Astrocyte (in vitro differentiated cells and primary cell): ENCODE measurements at places on chromosomes 11 and 22.

DNA sequence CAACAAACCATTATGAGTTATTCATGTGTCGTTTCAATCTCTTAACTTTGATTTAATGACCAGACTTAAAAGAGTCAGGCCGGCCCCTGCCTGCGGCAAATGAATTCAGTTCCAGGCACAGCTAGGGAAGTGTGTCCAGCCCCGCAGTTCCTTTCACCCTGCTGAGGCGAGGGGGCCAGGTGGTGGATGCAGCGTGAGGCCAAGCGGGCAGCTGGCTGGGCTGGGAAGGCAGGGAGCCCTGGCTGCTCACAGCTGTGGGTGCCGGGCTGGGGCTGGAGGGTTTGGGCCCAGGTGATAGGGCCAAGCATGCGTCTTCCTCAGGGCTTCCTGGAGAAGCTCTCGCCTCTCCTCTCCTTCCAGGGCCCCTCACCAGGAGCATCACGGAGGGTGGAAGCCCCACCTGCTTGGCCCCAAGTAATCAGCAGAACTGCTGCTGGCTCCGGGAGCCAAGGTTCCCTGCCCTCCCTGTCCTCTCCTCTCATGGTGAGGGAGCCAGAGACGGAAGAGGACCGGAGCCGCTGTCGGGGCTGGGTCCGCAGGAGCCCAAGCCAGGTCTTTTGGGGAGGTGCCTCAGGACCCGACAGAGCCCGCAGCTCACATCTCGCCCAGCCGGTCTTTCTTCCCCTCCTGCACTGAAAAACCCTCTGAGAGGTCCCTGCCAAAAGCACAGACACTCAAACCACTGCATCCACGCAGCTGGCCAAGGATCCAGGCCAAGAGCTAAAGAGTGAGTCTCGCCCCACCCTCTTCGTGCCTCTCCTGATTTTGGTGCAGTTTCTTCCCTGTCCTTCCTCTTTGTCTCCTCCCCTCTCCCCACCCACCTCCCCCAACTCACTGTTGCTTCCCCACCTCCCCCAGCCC is 97.0 kb downstream of the ST3GAL4 start:
- DNase-seq = no peak

GRCh38 chr11:108666373-108666772 is 1.5 kb downstream of the DDX10 start:
- DNase-seq = no peak

- no peak for DNase-seq
Observed at GRCh38 chr11:613369-613968, 2.3 kb downstream of the IRF7 start.

- no peak for DNase-seq
Observed at GRCh38 chr22:25744694-25745093, 2.7 kb downstream of the MYO18B start.

DNA sequence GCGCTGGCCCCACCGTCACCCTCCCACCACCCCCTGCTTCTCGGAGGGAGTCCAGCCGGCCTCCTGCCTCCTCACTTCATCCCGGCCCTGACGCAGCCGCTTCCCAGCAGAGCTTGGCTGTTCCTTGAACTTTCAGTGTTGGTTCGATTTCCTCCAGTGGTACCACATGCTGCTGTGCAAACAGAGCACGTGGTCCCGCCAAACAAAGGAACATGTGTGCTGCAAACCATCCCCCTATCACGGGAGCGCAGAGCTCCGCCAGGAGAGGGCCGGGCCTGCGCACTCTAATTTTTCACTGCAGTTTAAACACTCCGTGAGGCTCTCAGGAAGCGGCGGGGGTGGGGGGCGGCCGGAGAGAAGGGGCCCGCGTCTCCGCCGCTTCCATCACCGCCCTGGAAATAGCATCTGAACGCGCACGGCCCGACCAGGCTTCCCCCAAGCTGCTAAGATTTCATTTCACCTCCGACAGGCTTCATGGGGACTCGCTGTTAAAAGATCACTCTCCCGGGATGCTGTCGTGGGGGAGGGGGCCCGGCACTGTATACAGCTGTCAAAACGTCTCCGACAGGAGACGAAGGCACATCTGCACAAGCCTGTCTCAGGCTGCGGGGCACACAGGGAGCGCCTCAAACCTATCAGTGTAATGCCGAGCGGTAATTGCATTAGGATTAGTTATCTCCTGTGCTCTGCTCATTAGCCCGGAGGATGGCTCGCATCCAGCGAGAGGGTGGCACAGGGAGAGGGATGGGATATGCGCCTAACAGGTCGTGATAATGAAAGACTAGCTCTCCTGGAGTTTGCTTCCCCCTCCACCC is 269.9 kb upstream of the SORL1-AS1 start:
- DNase-seq = peak; percentile 95

DNA sequence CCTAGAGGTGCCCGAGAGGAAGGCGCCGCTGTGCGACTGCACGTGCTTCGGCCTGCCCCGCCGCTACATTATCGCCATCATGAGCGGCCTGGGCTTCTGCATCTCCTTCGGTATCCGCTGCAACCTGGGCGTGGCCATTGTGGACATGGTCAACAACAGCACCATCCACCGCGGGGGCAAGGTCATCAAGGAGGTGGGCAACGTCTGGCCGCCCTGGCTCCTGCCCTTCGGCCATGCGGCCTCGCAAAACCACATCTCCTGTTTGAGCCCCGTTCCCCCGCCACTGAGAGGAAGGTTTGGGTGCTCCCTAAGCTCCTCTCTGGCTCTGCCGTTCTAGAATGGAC is 3.4 kb downstream of the SLC17A6 start:
- no peak for DNase-seq

GRCh38 chr11:65560555-65561418 is 2.6 kb upstream of the LTBP3 start:
- peak; percentile 80 for DNase-seq

- peak; percentile 27 for DNase-seq
Observed at GRCh38 chr11:111718859-111719258, 47.3 kb downstream of the PPP2R1B start.

- DNase-seq = no peak
Observed at GRCh38 chr11:59756845-59757244, 1.7 kb downstream of the STX3 start.

- DNase-seq = no peak
Observed at GRCh38 chr11:61339490-61339878, 6.5 kb downstream of the TKFC start.

DNA sequence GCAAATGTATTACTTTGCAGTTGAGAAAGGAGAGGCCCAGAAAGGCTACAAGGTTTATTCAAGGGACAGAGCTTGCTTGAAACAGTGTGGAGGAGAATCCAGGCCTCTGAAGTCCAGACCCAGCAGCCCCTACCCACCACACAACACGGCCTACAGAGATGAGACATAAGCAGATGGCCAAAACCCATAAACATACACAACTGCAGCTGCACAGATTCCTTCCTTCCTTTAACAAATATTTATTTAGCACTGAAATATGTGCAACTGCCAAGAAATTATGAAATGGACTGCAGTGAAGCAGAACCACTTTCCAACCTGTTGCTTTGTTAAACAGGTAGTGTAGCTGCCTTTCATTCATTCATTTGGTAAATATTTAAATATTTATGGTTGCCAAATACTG is 122.3 kb downstream of the SPATA19 start:
- no peak for DNase-seq

GRCh38 chr22:42022162-42022847 is 23.7 kb downstream of the WBP2NL start:
- no peak for DNase-seq

GRCh38 chr11:882596-882995 is 28.0 kb downstream of the CHID1 start:
- DNase-seq = no peak

GRCh38 chr11:71173709-71174108 is 78.7 kb downstream of the SHANK2 start:
- DNase-seq = no peak

- no peak for DNase-seq
Observed at GRCh38 chr11:128894286-128894681, 3.1 kb downstream of the KCNJ5 start.

- DNase-seq = no peak
Observed at GRCh38 chr11:12792018-12792417, 117.8 kb downstream of the TEAD1 start.

- DNase-seq = peak; percentile 49
Observed at GRCh38 chr11:4095509-4096230, 1.1 kb downstream of the RRM1 start.

DNA sequence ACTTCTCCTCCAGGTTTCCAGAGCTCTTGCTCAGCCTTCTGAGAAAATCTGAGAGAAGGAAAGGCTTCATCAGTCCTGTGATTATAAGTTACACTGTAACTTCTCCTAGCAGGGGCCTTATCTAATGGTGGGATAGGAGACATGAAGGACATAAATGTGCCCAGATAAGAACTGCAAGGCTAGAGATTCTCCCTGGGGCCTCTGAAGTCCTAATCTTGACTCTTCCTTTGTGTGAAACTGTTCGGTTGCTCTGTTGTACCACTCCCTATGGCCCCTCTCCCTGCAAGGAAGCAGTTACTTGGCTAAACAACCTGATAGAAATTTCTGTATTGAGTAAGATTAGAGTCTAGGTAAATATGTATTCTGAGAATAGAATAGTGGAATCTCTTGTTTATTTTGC is 780.9 kb downstream of the ETS1 start:
- no peak for DNase-seq

DNA sequence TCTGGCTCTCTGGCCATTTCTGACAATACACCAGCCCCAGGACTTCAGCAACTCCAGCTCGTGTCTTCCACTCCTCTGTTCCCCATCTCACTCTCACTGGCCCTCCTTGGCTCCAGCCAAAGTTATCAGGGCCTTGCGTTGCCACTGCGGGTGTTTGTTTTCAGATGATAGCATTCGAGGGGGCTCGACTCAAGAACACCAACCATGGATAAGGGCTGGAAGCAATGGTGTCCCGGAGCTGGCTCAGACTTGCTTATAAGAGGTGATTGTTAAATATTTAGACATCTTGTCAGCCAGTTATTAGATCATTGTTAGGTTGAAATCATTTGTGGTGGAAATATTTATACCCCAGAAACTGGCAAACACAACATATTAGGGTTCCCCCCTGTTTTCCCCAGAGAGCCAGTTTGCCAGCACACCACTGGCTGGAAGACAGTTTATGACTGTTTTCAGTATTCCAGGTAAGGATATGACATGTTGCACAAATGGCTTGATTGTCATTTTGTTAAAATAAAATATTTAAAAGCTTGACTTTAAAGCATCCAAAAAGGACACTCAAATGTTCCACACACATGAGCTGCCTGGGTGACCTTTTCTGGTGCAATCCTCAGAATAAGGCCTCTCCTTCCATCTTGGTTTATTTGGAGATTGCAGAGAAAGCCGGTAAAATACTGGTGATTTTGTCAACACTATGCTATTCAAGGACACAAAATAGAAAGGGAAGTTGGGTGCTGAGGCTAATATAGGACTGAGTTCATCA is 98.3 kb downstream of the FBXO7 start:
- no peak for DNase-seq

DNA sequence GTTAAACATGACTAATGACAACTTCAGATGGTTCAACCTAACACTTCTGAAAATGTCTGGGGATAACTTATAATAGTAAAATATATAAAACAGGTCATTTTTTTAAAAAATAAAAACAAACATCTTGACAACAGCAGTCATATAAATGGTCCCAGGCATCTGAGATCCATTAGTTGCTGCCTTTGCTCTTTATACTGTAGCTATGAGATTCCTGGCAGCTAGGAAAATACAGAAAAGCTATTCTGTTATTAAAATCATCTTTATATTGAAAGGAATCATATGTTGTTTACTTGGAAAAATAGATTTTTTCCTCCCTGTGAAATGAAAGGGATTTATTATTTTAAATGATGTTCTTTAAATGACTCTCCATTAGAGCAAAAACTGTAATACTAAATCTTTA is 55.7 kb upstream of the DEUP1 start:
- no peak for DNase-seq

DNA sequence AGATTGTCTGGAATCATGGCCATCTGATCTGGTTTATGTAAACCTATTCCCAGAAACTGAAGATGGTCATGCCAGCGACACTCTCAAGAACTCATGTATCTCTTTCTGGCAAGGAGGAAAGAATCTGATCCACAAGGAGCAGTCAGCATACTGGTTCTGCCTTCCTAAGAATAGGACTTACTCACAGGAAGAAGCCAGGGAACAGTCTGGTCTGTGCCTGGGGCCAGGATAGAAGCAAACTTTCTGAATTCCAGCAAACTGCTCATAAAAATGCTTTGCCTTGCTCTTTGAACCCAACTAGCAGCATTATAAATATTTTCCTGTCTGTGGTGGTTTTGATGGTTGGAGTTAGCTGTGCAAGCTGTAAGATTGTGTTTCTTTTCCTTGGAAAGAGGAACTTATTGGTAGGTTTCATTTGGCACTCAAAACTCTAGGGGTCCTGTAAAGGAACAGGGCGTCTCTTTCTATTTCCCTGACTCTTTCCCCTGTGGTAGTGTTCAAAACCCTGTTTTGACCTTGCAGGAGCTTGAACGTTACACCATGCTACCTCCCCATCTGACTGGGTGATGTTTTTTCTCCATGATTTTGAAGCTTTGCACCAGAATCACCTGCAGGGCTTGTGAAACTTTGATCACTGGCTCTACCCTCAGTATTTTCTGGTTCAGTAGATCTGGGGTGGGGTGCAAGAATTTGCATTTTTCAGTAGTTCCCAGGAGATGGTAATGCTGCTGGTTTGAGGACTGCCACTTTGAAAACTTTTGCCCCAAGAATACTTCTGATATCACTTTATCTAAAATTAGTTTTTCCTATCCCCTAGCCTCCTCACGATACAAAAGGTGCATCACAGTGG is 627.8 kb upstream of the ANO5 start:
- DNase-seq = no peak

- no peak for DNase-seq
Observed at GRCh38 chr22:42997582-42998090, 17.3 kb downstream of the PACSIN2 start.

- DNase-seq = no peak
Observed at GRCh38 chr11:59418156-59418555, 8.1 kb downstream of the OR5A2 start.

DNA sequence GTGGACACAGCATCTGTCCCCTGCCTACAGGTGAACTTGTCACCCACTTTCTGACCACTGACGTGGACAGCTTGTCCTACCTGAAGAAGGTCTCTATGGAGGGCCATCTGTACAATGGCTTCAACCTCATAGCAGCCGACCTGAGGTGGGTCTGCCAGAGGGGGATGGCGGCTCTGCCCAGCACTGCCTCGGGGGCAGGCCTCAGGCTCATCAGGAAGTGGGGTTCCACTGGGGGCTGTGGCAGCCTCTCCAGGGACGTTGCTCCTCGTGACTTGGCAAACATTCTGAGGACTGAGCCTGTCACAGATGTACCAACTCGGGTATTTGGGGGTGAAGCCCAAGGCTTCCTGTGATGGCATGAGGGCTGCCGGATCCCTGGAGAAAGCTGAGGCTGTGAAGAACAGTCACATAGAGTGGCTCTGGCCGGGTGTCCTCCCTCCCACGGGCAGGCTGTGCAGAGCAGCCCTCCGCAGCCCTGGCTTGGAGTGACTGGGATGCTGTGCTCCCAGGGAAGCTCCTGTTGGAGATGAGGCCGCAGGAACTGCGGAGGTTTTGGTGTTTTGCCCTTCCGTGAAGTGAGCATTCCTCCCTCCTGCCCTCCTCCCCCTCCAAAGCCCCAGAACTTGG is 26.5 kb upstream of the DGCR8 start:
- no peak for DNase-seq

- DNase-seq = no peak
Observed at GRCh38 chr22:27750584-27751265, 50.8 kb downstream of the MN1 start.
